ENCODE measurements at places on chromosomes 7 and 10.

DNA sequence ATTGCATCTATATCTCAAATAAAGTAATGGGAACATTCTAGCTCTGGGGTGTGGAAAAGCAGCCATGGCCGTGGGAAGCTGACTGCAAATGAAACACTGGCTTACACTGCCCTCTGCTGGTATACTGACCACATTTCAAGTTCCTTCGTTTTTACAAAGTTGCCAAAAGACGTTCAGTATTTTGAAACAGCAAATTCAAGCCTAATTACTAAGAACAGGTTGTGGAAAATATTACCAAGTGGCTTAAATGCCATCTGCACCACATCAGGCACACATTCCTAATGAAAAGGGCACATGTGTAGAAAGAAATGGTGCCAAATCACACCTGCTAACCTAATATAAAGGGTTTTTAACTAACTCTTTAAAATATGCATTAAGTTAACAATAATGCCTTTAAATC, 83.9 kb downstream of the JAZF1 start:
- peak; percentile 17 for DNase-seq

DNA sequence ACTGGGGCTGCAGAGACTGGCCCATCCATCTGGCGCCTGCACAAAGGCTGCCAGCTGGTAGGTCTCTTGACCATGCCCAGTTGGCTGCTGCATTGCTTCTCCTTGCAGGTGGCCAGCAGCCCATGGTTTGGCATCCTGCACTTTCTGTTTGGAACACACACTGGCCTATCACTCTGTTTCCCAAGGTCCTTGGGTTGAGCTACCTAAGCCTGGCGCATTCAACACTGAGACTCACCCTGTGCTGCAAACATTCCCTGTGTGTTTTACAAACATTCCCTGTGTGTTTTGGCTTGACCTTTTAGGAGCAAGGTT, 55.5 kb downstream of the TACR2 start:
- DNase-seq: no peak

DNA sequence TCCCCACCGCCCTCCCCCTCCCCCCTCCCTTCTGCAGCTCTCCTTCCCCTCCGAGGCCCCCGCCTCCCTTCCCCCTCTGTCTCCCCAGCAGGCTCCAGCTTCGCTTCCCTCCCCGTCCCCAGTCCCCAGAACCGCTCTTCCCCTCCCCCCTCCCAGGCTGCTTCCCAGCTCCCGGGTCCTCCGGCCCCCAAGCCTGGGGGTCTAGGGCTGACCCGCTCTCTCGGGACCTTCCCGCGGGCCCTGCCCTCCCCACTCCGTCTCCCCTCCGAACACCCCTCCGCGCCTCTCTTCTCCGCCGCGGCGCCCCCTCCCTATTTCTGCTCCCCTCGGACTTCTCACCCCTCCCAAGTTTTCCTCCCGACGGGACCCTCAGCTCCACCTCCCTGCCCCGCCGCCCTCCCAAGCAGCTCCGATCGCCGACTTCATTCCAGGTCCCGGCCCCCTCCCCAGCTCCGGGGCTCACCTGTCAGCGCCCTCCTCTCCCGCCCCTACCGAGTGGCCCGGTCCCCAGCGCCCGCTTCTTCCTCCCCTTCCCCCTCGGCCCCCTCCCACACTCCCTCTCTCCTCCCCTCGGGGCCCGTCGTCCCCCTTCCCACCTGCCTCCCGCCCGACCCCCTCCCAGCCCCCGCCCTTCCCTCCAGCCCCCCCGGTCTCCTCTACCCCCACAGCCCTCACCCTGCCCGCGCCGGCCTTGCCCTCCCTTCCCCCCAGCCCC, 990 bp downstream of the ZNF467 start:
- DNase-seq: no peak

GRCh38 chr7:75689246-75690099, 49.3 kb downstream of the HIP1 start:
- DNase-seq: no peak

- peak; percentile 17 for DNase-seq
These were observed 707 bp upstream of the C1GALT1 start for GRCh38 chr7:7181519-7182155.

DNA sequence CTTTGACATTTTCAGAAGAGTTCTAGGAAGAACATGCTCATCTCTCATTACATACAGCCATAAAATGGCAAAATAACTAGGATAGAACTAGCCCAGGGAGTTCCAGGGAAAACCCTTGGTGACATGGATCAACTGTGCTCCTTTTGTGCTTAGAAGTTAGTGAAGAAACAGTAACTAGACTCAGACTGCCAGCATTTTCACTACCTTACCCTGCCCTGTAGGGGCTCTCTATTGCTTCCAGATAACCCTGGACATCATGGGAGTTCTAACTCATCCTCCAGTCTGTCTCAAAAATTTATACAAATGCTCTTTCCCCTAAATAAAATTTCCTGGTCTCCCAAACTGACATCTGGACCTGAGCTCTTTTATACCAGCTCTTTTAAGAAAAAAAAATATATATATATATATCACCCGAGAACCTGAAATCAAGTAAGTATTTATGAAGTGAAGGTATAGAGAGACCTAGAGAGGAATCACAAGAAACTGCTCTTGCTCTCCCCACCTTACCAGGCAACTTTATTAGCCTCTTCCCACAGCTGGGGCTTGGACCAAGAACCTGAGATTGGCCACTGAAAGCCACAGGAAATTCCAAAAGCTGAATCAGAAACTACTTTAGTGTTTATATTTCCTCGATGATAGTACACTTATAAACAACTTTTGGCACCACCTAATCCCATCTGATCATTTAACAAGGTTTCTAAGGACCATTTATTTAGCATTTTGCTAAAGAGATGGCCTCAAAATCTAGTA, 101.4 kb downstream of the RELN start:
- DNase-seq: no peak

- DNase-seq: no peak
These were observed 2.4 kb downstream of the NAMPT start for GRCh38 chr7:106282390-106282789.

All from activated CD4-positive, CD25-positive, alpha-beta regulatory T cell treated with anti-CD3 and anti-CD28 coated beads, Interleukin-2, amount 50 U/mL, for 16 hours (primary cell).